ENCODE measurements at places on chromosomes 2 and 18. TPM values are rescaled to one million over a fixed set of nuclear protein-coding genes. Genes with fewer than 3 reads are reported as not detected.

DNA sequence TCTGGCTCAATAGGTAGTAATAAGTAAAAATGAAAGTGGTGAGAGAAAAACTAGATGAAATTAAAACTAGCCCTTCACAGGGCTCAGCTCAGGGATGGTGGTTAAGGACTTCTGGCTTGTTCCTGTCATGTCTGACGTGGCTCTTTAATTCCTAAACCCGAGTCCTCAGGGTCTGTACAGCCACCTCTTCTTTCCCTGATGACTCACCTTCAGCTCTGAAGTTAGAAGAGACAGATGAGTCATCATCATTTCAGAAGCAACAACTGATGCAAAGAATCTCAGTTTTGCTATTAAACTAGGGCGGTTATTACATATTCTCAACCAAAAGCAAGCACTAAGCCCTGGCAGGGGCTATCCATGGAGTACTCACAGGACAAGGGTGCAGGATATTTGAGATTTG lies 24.0 kb upstream of the ITGB6 start:
- DNase-seq: no peak
- no peak overlapping the region for H3K4me3 ChIP-seq
- peaks cover 4% of the 10 kb centered on the region for H3K4me1 ChIP-seq
- H3K36me3 ChIP-seq: no peaks in the 10 kb centered on the region

DNA sequence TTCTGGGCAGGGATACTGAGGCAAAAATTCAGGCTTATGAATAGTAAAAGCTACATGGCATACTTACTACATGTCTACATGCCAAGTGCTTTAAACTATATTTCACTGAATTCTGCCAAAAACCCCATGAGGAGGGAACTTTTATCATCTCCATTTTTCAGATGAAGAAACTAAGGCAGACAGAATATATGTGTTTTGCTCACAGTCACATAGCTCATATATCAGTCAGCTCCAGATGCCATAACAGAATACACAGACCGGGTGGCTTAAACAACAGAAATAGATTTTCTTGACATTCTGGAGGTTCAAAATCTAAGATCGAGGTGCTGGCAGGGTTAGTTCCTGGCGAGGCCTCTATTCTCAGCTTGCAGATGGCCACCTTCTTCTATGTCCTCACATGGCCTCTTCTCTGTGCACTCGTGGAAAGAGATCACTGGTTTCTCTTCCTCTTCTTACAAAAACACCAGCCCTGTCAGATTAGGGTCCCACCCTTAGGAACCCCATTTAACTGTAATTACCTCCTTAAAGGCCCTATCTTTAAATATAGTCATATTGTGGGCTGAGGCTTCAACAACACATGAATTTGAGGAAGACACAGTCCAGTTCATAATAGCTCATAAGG lies 27.1 kb upstream of the CREB1 start:
- H3K4me3 ChIP-seq: no peak overlapping the region
- peak overlapping the region; percentile 7 for H3K27ac ChIP-seq
- peaks cover 25% of the 10 kb centered on the region for H3K4me1 ChIP-seq
- DNase-seq: no peak
- no peaks in the 10 kb centered on the region for H3K27me3 ChIP-seq

- no peaks in the 10 kb centered on the region for H3K4me1 ChIP-seq
- H3K27ac ChIP-seq: no peak overlapping the region
- H3K36me3 ChIP-seq: no peaks in the 10 kb centered on the region
These were observed 279.0 kb downstream of the CALCRL start for GRCh38 chr2:187168720-187169713.

GRCh38 chr2:206379266-206379665 lies 64.1 kb upstream of the ADAM23 start:
- no peak for DNase-seq
- no peaks in the 10 kb centered on the region for H3K36me3 ChIP-seq
- no peaks in the 10 kb centered on the region for H3K4me1 ChIP-seq
- no peak overlapping the region for H3K27ac ChIP-seq

DNA sequence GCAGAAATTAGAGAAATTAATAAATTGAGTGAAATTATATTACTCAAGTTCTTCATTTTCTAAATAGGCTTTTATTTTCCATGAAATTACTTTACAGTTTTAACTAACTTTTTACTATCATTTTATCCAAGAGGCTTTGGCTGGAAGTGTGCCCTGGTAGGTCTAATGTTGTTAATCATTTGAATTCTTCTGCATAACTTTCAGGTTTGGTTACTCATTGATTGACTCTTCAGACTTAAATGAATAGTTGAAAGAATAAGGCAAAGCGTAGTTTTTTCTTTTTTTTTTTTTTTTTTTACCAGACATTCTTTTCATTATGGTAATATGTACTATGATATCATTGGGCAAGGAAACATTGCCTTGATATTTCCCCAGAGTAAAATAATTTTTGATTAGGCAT lies 228.4 kb upstream of the MMADHC start:
- H3K4me3 ChIP-seq: no peak overlapping the region
- no peaks in the 10 kb centered on the region for H3K36me3 ChIP-seq
- DNase-seq: no peak
- no peaks in the 10 kb centered on the region for H3K4me1 ChIP-seq

DNA sequence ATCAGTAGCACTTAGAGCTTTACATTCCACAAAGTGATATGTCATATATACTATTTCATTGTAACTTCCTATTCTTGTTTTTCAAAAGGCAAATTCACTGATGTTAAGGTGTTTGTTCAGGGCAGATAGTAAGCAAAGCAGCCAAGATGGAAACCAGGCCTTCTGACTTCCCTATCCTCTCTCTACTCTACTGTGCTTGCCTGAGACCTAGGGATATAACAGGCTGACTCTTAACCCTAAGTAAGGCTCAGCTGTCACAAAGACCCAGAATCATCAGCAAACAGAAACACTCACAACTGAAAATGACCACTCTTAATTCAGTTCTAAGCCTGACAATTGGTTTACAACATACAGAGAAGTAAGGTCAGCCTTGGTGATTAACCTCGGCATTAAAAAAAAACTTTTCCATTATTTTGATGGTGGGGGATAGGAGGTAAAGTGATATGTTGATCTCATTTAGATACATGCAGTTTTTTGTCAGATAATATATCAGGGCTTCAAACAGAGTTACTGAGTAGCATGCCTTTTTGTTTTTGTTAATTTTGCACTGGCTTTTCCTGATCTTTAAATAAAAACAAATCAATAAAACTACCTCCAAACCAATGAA lies 95.4 kb upstream of the CHRNA1 start:
- no peaks in the 10 kb centered on the region for H3K27me3 ChIP-seq
- no peaks in the 10 kb centered on the region for H3K36me3 ChIP-seq
- no peak overlapping the region for H3K27ac ChIP-seq

- no peaks in the 10 kb centered on the region for H3K36me3 ChIP-seq
- DNase-seq: no peak
- no peaks in the 10 kb centered on the region for H3K27me3 ChIP-seq
- H3K4me1 ChIP-seq: no peaks in the 10 kb centered on the region
- H3K4me3 ChIP-seq: no peak overlapping the region
These were observed 48.6 kb downstream of the SOX11 start for GRCh38 chr2:5740817-5741216.

DNA sequence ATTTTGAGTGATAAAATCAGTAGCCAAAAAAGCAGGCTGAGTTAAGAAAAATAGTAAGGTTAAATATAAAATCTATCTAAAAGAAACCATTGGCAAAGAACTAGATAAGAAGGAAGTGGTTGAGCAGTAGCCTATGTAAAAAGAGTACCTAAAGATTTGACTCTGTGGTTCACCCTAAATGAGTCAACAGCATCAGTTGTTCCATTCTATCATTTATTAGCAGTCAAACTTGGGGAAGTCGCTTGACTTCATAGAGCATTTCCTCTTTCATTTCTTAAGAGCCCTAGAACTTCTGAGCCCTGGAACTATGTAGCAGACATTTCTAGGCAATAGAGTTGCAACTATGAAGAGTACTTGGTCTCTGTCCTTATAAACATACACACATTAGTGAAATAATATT lies 381.7 kb downstream of the NUP35 start:
- H3K4me3 ChIP-seq: no peak overlapping the region
- no peak overlapping the region for H3K27ac ChIP-seq
- no peaks in the 10 kb centered on the region for H3K4me1 ChIP-seq
- no peaks in the 10 kb centered on the region for H3K27me3 ChIP-seq
- H3K36me3 ChIP-seq: no peaks in the 10 kb centered on the region

GRCh38 chr2:236574424-236575145 lies 5.0 kb downstream of the ACKR3 start:
- H3K27ac ChIP-seq: peak overlapping the region; percentile 97
- H3K4me3 ChIP-seq: no peak overlapping the region
- no peak for DNase-seq
- H3K27me3 ChIP-seq: no peaks in the 10 kb centered on the region
- no peaks in the 10 kb centered on the region for H3K36me3 ChIP-seq

DNA sequence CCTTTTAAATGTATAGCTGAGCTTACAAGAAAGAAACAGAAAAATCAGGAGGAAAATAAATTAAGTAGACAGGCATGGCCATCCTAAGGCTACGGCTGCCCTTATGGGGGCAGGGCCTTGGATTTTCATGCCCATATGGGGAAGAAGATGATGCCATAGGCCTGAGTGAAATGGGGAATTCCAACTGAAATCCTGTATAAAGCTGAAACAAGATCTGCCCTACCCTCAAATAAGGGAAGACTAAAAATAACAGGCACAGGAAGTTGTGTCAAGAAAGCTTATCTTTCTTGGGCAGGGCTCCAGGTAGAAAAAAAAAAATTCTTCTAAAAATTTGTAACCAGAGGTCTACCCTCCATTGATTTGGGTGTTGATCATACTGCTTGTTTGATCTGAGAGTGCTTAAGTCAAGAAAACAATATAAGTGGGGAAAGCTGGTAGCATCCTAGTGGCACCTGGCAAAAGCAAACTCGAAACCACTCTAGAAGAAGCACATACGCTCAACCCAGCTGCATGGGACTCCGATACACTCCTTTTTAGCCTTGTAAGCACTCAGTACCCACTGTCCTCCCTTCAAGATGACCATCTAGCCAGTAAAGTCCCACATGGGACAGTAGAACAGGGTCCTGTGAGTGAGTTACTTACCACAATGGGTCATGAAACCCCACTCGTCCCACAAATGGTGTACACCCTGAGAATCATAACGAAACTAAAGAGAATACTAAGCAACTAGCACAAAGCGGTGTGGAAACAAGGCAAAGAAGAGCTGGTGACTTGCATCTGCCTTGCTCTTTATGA lies 22.3 kb downstream of the DNAH7 start:
- H3K27me3 ChIP-seq: no peaks in the 10 kb centered on the region
- H3K4me1 ChIP-seq: no peaks in the 10 kb centered on the region
- DNase-seq: no peak
- H3K27ac ChIP-seq: no peak overlapping the region

DNA sequence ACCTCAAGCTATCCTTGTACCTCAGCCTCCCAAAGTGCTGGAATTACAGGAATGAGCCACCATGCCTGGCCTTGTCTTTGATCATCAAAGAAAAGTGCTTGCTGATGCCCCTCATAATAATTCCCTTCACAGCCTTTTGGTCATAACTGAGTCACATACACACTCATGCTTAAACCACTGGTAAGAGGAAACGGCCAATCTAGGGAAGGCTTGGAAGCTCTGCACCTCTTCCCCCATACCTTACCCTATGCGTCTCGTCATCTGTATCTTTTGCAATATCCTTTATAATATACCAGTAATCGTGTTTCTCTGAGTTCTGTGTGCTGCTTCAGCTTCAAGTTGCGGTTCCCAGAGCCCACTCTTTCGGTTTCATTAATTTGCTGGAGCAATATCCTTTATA lies 4.8 kb upstream of the RNF138 start:
- no peak overlapping the region for H3K4me3 ChIP-seq
- H3K4me1 ChIP-seq: no peaks in the 10 kb centered on the region
- H3K27me3 ChIP-seq: no peaks in the 10 kb centered on the region
- DNase-seq: no peak
- no peaks in the 10 kb centered on the region for H3K36me3 ChIP-seq
- H3K27ac ChIP-seq: no peak overlapping the region

- no peaks in the 10 kb centered on the region for H3K27me3 ChIP-seq
- no peaks in the 10 kb centered on the region for H3K36me3 ChIP-seq
- no peaks in the 10 kb centered on the region for H3K4me1 ChIP-seq
- H3K27ac ChIP-seq: no peak overlapping the region
- DNase-seq: no peak
These were observed 758.0 kb upstream of the ZEB2 start for GRCh38 chr2:145277922-145278321.

GRCh38 chr2:233450864-233451575 lies 96.7 kb downstream of the DGKD start:
- H3K36me3 ChIP-seq: peaks cover 92% of the 10 kb centered on the region
- H3K4me1 ChIP-seq: no peaks in the 10 kb centered on the region
- no peak overlapping the region for H3K4me3 ChIP-seq
- H3K27ac ChIP-seq: no peak overlapping the region
- H3K27me3 ChIP-seq: no peaks in the 10 kb centered on the region
- DNase-seq: no peak

DNA sequence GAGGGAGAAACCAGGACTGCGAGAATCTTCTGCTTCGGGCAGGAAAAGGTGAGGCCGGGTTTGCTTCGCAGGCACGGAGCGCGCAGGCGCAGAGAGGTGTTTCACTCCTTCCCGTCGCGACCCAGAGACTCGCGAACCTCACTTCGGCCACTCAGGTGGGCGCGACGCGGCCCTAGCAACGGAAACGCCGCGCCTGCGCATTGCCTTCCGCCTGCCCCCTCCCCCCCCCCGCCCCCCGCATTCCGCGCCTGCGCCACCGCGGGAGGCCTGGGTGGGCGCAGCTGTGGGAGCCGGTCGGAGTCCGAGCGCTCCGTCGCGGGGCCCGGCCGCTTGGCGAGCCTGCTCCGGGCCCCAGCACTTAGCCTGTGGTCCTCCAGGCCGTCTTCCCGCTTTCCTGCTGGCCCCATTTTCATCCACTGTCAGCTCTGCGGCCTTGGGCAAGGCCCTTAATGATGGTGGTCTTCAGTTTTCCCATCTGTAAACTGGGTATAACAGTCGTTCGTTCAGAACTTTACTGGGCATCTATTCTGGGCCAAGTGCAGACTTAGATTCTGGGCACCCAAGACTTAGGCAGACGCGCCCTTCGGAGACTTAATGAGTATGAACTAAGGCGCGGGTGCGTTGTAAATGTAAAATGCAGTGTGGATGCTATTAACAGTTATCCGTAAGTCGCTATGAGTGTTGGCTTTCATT lies 62.1 kb upstream of the ACKR3 start:
- peak overlapping the region; percentile 59 for H3K4me3 ChIP-seq
- H3K27me3 ChIP-seq: no peaks in the 10 kb centered on the region
- no peak overlapping the region for H3K27ac ChIP-seq
- H3K36me3 ChIP-seq: no peaks in the 10 kb centered on the region

- H3K27ac ChIP-seq: no peak overlapping the region
- no peaks in the 10 kb centered on the region for H3K4me1 ChIP-seq
- no peaks in the 10 kb centered on the region for H3K36me3 ChIP-seq
- no peak overlapping the region for H3K4me3 ChIP-seq
These were observed 42.3 kb downstream of the BAZ2B start for GRCh38 chr2:159573846-159574606.

GRCh38 chr2:230408244-230408842 lies 7.7 kb upstream of the SP100 start:
- H3K27me3 ChIP-seq: no peaks in the 10 kb centered on the region
- H3K4me1 ChIP-seq: peaks cover 2% of the 10 kb centered on the region
- DNase-seq: no peak

GRCh38 chr2:238290091-238290509 lies 1.7 kb upstream of the PER2 start:
- H3K27ac ChIP-seq: no peak overlapping the region
- H3K4me3 ChIP-seq: no peak overlapping the region
- no peak for DNase-seq
- no peaks in the 10 kb centered on the region for H3K27me3 ChIP-seq
- H3K4me1 ChIP-seq: peaks cover 13% of the 10 kb centered on the region

The HADHB gene
- 93.4 TPM for total RNA-seq

The DSC2 gene
- 4.4 TPM for total RNA-seq

The GAL3ST2 gene
- total RNA-seq: not detected

The EVA1A gene
- total RNA-seq: not detected

The TEX44 gene
- not detected for total RNA-seq

The CDK5R2 gene
- total RNA-seq: not detected

The TRABD2A gene
- 1.1 TPM for total RNA-seq

The KCNJ13 gene
- not detected for total RNA-seq

The L3MBTL4 gene
- not detected for total RNA-seq

The MOGAT1 gene
- total RNA-seq: not detected

The SLC38A11 gene
- not detected for total RNA-seq

The BCL2 gene
- 20.5 TPM for total RNA-seq
